Stimulated activated CD4-positive, alpha-beta T cell treated with anti-CD3 and anti-CD28 coated beads, Interleukin-4, amount 100 ng/mL, for 1 hour (primary cell): ENCODE measurements at places on chromosomes 5 and 9.

DNA sequence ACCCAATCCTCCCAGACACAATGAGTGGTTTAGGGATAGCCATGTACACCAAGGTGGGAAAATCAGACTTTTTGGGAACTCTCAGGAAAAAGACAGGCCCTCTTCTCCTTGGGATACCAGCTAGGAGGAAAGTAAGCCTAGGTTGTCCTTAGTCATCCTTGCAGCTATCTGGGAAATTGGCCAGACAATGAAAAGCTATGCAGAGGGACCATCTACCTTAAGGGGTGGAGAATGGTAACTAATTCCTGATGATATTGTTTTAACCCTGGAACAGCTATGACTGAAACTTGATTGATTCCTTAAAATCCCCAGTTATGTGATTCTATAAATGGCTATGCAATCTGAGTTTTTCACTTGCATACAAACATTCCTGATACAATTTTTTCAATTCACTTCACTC lies 88.9 kb upstream of the BNC2 start:
- no peak for DNase-seq

- no peak for DNase-seq
Observed at GRCh38 chr5:130168211-130168610, 263.9 kb downstream of the CHSY3 start.

DNA sequence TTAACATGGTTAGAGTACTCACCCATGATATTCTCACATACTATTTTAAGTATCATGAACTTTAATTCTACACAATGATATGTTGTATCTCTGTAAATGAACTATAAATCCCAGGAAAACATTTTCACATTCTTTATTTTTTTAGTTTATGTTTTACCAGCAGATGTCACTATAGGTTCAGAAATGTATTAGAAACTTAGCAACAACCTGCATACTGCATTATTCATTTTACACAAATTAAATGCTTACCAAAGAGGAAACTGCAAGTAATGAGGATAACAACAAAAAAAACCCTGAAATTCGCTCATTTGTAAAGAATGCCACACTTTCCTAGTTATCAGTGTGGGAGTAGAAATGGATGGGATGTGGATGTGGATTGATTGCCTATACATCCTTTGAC lies 217.5 kb upstream of the OTULINL start:
- DNase-seq: no peak

DNA sequence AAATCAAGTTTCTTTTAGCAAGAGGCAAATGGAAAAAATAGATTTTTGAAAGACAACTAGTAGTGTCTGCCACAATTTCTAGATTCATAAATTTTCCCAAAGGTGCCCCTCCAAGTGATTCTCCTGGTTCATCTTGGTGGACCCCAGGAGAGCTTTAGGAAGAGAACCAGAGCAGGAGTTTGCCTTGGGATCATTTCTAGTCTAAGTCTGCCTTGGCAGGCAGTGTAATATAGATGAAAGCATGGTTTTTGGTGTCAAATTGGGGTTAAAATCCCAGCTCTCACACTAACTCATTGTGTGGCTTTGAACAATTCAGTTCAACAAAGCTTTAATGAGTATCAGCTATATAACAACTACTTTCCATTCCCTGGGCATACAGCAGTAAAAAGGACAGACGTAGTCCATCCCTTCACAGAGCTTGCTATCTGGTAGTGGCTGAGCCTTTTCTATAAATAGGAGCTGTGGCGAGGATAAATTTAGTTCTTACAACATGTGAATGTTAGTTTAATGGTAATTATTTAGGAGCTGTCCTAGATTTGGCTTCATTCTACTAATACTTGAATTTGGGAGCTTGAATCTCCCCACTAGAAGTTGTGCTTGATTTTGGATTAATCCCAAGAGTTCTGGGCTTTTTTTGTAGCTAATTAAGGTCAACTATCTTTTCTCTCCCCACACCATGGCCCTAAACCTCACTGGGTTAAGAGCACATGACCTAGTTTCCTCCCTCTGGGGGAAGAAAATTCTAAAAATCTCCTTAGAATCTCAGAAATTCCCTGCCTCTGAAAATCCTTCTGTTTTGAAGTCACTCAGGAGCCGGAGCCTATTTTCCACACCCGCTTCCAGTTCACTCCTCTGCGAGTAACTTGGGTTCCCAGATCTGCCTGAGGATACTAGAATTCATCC lies 197.8 kb downstream of the PCSK1 start:
- no peak for DNase-seq

GRCh38 chr5:127112347-127112864 lies 39.1 kb upstream of the C5orf63 start:
- DNase-seq: no peak

- DNase-seq: no peak
Observed at GRCh38 chr5:55675119-55675518, 37.0 kb downstream of the SLC38A9 start.

DNA sequence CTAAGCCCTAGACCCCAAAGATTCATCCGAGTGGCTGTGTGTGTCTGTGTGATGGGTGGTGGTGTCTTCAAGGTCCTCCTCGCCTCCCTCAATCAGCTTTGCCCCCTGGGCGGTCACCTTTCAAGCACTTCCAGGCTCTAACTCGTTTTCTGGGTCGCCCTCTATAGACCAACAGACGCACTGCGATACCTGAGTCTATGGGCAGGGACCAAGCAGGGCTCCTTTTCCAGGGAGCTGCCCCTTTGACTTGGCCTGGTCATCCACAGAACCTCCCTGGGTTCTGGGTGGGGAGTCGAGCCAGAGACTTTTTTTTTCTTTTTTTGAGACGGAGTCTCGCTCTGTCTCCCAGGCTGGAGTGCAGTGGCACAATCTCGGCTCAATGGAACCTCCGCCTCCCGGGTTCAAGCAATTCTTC lies 1.1 kb downstream of the SLC27A4 start:
- DNase-seq: peak; percentile 64

DNA sequence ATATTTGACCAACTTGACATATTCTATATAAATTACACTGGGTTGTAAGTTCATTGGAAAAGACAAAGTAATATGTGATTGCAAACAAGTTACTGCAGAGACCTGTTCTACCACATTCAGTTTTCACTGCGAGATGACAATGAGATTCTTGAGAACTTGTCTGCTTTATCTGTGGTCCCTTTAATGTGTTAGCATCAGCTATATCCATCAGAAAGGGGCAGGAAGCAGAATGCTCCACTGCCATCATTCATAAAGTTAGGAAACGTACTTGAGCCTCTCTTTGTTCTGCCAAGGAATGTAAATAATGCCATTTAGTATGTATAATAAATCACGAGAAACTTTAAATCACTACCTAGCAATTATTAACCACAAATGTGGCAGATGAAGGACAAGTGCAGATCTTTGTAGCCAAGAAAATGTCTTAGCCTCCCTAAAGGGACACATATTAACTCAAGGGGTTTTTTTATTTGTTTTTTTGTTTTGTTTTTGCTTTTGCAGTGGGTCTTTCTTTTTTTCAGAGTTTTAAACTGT lies 59.4 kb downstream of the GIN1 start:
- no peak for DNase-seq

- no peak for DNase-seq
Observed at GRCh38 chr5:51202161-51202560, 181.1 kb upstream of the ISL1 start.

- DNase-seq: no peak
Observed at GRCh38 chr5:91271999-91272398, 111.1 kb downstream of the ARRDC3 start.

DNA sequence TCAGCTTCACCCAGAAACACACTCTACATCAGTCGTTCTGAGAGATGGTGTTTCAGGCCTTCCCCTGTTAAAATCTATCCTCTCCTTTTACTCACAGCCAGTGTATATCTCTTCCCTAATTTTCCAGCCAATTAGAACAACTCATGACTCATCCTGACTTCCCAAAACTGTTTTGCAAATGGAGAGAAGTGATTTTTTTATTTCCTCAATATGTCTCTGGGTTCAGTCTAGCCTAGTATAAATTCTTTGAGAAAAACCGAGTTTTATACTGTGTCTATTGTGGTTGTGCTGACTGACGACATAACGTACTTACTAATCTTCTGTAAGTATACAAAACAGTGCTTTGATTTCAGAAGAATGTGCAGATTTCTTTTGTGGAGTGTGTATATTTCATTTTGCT lies 28.4 kb upstream of the CAST start:
- DNase-seq: no peak

- DNase-seq: no peak
Observed at GRCh38 chr5:178201927-178202235, 2.5 kb upstream of the HNRNPAB start.

GRCh38 chr9:69086769-69087168 lies 51.2 kb downstream of the FXN start:
- DNase-seq: no peak

DNA sequence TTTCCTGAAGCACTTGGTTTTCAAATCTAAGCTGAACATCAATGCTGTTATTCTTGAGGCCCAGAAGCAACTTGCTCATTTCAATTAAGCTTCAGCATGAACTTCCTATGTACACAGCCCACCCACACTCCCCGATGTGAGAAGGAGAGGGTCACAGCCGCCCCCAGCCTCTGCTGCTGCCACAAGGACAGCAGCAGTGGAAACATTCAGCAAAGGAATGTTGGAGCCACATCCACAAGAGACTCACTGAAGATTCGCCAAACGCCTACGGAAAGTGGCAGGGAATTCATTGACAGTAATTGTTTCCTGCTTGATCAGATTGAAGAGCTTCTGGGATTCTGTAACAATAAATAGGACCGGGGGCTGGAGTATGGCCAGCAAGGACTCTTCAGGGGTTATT lies 2.9 kb downstream of the TGFBI start:
- no peak for DNase-seq

DNA sequence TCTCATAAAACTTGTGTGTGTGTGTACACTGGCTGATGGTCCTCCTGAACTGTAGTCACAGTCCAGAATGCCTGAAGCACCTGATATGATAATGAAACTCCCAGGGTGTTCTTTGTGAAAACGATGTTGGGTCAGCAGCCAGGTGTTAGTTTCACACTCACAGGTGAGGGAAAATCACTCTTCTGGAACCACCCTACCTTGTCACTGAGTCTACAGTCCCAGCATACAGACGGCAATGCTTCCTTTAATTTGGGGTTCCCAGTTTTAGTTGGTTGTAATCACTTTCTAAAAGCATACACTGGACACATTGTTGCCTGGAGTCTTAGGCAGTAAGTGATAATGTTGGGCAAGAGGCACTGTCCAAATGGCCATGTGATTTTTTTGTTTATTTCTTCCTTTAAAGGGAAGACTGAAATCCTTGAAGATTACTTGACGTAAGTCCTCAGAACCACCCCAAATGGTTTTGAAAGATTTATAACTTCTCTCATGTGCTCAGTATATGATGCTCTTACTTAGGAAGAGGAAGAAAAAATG lies 18.2 kb upstream of the MGAT1 start:
- no peak for DNase-seq

- DNase-seq: no peak
Observed at GRCh38 chr9:118059484-118060278, 355.5 kb downstream of the TLR4 start.

DNA sequence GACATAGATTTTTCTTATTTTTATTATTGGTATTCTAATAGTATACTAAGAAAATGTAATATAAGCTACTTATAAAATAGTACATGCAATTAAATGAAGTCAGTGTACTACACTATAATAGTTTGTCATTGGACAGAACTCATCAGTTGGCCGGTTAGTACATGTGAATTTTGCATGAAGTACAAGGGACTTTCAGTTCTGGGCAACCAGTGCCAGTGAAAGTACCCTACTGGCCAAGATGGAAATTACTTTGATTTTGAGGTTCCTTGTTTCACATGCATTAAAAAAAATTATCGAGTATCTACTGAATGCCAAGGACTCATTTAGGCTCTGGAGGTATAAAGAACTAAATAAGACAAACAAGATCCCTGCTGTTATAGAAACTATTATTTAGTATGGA lies 213.4 kb upstream of the ELL2 start:
- DNase-seq: no peak

DNA sequence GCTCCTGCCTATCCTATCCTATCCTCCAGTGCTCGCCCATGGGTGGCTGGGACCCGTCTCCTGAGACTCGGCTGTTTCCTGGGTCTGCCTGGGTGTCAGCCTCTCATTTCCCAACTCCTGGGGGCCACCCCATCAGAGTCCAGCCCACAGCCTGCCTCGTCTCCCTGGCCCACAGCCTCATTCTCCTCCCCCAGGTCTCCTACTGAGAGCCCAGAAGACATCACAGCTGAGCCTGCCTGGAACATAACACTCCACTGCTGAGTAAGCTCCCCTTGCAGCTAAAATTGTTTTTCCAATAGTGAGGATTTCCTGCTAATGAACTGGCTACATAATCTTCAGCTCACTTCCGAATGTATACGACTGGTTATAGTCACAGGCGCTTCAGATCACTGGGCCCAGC lies 95.3 kb downstream of the TTLL11 start:
- DNase-seq: no peak

DNA sequence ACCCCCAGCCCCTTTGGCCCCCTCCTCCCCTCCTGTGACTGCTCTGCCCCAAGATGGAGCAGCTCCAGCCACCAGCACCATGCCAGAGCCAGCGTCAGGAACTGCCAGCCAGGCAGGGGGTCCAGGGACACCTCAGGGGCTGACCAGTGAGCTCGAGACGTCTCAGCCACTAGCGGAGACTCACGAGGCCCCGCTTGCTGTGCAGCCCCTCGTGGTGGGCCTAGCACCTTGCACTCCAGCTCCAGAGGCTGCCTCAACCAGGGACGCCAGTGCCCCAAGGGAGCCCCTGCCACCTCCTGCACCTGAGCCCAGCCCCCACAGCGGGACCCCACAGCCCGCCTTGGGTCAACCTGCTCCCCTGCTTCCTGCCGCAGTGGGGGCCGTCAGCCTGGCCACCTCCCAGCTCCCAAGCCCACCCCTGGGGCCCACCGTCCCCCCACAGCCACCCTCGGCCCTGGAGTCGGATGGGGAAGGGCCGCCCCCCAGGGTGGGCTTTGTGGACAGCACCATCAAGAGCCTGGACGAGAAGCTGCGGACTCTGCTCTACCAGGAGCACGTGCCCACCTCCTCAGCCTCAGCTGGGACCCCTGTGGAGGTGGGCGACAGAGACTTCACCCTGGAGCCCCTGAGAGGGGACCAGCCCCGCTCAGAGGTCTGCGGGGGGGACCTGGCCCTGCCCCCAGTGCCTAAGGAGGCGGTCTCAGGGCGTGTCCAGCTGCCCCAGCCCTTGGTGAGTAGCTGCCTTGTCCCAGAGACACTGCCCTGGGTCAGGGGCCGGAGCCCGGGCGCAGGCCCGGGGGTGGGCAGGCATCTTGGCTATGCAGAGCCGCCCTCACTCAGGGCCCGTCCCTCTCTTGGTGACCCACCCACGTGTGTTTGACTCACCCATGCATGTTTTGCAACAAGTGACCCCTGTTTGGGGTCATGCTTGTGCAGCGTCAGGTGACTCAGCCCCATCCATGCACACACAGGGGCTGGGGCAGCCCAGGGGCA lies 105.2 kb downstream of the WNK2 start:
- no peak for DNase-seq

- DNase-seq: peak; percentile 28
Observed at GRCh38 chr9:97632248-97632984, 752 bp downstream of the TSTD2 start.

GRCh38 chr9:121860213-121860612 lies 208.8 kb downstream of the DAB2IP start:
- no peak for DNase-seq

- DNase-seq: no peak
Observed at GRCh38 chr5:149679876-149680809, 50.0 kb upstream of the PPARGC1B start.

GRCh38 chr9:137611623-137612609 lies 6.4 kb downstream of the ARRDC1 start:
- DNase-seq: peak; percentile 34

GRCh38 chr9:4799775-4800174 lies 7.0 kb downstream of the RCL1 start:
- no peak for DNase-seq

GRCh38 chr5:130605234-130605633 lies 559.8 kb downstream of the HINT1 start:
- DNase-seq: no peak

- no peak for DNase-seq
Observed at GRCh38 chr9:94926431-94926800, 199.9 kb downstream of the AOPEP start.
